Epithelial cell of esophagus (primary cell): ENCODE measurements at places on chromosomes 12 and 14.

- peak; percentile 74 for DNase-seq
Measured at GRCh38 chr14:73500360-73500759, 9.6 kb downstream of the RIOX1 start.

DNA sequence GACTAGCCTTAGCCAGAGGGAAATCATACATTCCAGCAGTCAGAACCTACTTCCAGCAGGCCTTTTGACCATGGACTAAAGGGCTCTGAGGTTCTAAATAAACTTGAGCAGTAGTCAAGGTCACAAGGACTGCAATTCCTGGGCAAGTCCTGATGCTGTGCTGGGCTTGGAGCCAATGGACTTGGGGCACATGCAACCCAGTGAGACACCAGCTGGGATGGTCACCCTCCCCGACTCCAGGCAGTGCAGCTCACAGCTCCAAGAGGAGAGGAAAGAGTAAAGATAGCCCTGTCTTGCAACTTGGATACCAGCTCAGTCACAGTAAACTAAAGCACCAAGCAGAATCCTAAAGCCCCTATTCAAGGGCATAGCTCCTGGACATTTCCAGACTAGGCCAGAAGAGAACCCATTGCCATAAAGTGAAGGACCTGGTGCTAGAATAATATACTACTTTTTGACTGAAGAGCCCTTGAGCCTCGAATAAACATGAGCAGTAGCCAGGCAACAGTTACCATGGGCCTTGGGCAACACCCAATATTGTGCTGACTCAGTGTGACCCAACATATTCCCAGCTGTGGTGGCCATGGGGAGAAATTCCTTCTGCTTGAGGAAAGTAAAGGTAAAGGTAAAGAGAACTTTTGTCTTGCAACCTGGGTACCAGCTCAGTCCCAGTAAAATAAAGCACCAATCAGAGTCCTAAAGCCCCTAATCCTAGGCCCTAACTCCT is 226.2 kb upstream of the CLEC14A start:
- DNase-seq: peak; percentile 8

- no peak for DNase-seq
Measured at GRCh38 chr14:22456998-22457594, 131.9 kb downstream of the DAD1 start.

- no peak for DNase-seq
Measured at GRCh38 chr14:54881761-54882401, 20.7 kb downstream of the GCH1 start.

DNA sequence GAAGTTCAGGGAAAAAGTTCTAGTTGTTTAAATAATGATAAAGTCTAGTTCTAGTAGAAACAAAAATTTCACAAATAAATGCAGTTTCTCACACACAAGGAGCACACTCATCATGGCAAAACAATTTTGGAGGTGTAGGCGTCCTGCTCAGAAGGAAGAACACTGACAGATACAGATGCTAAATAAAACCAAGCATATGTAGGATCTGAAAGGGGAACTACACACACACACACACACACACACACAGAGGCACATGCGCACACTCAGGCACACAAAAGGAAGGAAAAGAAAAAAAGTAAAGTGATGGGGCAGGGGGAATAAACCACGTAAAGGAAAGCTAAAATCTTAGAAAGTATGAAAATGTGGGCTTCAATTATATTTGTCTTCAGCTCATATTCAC is 117.7 kb downstream of the SOX5 start:
- no peak for DNase-seq

- no peak for DNase-seq
Measured at GRCh38 chr12:87861791-87862190, 167.4 kb downstream of the C12orf50 start.

- peak; percentile 82 for DNase-seq
Measured at GRCh38 chr12:124715121-124715990, 147.9 kb upstream of the NCOR2 start.
